Choroid plexus epithelial cell (primary cell): ENCODE measurements at places on chromosomes 7 and 10.

GRCh38 chr7:31814187-31814586 is 127.2 kb downstream of the PPP1R17 start:
- DNase-seq = peak; percentile 16

DNA sequence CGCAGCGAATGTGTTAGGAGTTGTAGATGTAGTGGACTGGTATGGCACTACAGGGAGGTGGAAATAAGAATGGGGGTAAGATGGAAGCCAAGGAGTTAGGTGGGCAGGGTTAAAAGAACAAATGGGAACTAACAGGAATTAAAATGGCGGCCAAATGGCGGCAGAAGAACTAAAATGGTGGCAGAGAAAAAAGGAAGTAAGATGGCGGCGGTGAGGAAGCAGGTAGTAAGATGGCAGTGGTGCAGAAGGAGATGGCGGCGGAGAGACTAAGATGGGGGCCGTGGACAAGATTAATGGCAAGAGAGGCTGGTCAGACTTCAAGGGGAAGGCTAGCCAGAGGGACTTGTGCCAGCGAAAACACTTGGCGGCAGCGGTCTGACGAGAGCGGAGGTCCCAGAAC is 44.5 kb downstream of the ZNF138 start:
- DNase-seq = no peak

GRCh38 chr7:24129597-24129996 is 154.4 kb upstream of the NPY start:
- DNase-seq = no peak

DNA sequence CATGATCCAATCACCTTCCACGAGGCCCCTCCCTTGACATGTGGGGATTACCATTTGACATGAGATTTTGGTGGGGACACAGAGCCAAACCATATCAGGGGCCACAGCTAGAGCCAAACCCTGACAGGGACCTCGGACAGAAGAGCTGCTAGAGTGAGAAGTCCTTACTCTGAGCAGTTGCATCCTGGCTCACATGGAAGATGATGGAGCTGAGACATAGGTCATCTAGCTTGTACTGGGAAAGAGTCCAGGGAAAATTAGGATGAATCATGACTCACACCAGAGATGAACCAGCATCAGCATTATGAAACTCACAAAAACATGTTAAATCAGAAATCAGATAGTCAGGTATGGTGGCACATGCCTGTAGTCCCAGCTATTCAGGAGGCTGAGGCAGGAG is 12.8 kb upstream of the FMC1 start:
- peak; percentile 79 for DNase-seq

DNA sequence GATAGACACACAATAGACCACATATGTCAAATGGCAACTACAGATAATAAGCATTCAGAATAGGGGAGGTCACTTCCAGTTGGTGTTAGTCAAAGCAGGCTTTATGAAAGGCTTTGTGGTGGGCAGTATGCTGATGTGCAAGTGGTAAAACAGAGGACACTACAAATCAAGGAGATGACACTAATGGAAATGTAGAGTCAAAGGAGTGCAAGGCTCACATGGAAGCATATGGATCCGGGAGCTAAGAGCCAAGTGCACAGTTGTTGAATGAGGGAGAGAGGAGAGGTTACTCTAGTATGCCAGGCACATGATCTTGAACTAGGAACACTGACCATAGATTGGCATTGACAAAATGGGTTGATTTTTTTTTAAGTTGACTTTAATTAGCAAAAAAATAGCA is 62.7 kb downstream of the GRM3 start:
- DNase-seq = no peak

GRCh38 chr7:82164813-82165212 is 278.8 kb downstream of the CACNA2D1 start:
- DNase-seq = peak; percentile 84

GRCh38 chr10:38159004-38159403 is 64.9 kb downstream of the ZNF37A start:
- no peak for DNase-seq

GRCh38 chr10:58833771-58834561 is 321.3 kb downstream of the BICC1 start:
- no peak for DNase-seq

DNA sequence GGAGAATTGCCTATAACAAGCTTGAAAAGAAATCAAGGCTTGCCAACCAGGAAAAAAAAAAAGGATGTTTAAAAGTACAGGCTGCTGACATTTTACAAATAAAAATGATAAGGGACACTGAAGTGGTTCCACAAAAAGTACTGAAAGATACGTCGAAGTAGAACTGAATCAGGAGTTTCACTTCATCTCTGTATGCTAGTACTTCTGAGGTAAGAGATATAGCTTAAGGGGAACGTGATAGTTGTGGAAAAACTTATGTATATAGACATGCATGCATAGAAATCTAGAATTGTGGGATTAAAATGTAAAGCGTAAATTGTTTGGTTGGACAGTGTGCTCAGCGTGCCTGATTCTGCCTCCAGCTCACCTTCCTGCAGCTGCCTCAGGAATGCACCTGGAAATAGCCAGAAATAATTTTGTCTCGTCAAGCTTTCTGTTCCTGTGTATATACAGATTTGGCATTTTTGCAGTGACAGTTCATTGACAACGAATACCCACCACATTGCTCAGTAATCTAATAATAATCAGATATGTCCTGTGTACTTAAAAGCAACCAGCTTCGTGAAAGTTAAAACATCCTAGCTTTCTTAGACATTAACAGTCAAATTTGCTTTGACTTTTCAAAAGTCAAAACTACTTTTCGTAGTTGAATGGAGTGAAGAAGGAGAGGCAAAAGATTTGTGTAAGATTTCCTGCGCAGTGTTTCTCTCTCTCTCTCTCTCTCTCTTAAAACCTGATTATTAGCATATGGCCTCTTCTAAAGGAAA is 1.4 kb downstream of the SOSTDC1 start:
- DNase-seq = no peak

DNA sequence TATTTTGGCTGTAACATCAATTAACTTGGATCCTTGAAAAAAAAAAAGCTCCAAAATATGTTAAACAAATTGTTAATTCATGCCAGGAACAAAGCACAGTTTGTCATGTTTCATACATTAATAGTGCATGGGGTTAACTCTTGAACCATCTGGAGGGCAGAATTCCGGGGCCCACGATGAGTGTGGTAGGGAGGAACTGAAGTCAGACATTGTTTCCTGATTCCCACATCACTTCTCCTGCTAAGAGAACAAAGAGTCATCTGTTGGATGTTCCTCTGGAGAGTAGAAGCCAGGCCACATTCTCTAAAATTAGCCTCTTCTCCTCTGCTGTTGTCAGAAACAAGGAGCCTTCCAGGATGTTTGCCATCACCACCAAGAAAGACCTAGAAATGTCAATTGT is 54.6 kb downstream of the TMEM178B start:
- DNase-seq = no peak

DNA sequence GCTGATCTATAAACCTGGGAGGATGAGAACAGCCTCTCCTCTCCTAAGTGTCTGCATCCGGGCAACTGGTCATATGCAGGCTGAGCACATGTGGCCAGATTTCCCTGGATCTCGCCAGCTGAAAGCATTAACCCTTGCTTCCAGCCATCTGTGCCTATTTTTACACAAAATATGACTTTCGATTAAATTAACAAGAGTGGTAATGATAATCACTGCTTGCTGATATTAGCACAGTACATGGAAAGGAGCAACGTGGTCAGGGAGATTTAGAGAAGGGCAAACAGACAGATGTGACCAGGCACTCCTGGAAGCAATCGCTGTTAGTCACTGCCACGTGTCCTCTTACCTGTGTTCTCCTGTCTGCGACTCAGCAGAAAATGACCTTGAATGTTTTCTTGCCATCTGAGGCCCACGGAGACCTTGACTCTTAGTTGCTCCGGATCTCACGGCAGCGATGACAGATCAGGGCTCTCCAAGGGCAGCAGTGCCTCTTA is 59.5 kb upstream of the NPTX2 start:
- no peak for DNase-seq

GRCh38 chr7:128962899-128963298 is 25.2 kb downstream of the IRF5 start:
- DNase-seq = peak; percentile 31

- no peak for DNase-seq
Measured at GRCh38 chr10:87803328-87803727, 14.7 kb downstream of the ATAD1 start.

GRCh38 chr10:5546891-5547680 is 22.3 kb downstream of the CALML3 start:
- DNase-seq = peak; percentile 46
